ENCODE measurements at places on chromosomes 16 and 17. TPM values are rescaled to one million over a fixed set of nuclear protein-coding genes. Genes with fewer than 3 reads are reported as not detected.
A peak's percentile ranks its signal among the peaks of the same experiment; 100 is the strongest.

DNA sequence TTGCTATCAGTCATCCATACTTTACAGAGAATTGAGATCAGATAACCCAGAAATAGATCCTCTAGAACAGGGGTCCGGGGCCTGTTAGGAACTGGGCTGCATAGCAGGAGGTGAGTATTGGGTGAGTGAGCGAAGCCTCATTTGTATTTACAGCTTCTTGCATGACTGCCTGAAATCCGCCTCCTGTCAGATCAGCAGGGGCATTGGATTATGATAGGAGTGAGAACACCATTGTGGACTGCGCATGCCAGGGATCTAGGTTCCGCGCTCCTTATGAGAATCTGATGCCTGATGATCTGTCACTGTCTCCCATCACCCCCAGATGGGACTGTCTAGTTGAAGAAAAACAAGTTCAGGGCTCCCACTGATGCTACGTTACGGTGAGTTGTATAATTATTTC is 13.0 kb upstream of the SCIMP start:
- H3K27me3 ChIP-seq: no peaks in the 10 kb centered on the region
- H3K27ac ChIP-seq: no peak overlapping the region
- H3K4me3 ChIP-seq: no peak overlapping the region
- peaks cover 14% of the 10 kb centered on the region for H3K4me1 ChIP-seq
- no peaks in the 10 kb centered on the region for H3K36me3 ChIP-seq

DNA sequence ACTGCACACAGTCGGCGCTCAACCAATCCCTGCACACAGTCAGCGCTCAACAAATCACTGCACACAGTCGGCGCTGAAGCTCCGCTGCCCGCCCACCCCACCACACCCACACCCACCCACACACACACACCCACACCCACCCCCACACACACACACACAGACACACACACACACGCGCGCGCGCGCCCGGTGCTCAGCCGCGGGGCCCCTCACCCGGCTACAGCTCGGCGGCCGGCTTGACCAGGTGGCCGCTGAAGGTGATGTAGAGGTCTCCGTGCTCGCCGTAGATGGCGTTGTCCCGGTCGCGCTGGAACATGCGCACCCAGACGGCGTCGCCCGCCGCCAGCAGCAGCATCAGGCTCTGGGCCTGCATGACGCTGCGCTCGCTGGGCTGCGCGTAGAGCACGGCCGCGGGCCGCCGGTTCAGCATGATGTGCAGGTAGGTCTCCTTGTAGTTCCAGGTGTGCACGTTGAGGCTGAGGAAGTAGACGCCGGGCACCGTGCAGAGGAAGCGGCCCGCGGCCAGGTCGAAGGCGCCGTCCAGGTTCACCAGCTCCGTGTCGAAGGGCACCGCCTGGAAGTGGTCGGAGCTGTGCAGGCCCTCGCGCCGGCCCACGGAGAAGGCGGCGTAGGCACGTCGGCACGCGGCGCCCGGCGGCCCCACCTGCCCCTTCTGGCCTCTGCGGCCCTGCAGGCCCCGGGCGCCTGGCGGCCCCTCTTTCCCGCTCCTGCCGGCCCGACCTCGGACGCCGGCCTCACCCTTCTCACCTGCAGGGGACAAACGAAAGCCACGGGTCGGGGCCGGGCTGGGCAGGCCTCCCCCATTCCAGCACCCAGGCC is 2.5 kb downstream of the C1QTNF8 start:
- no peak overlapping the region for H3K27ac ChIP-seq
- DNase-seq: peak; percentile 36
- peaks cover 2% of the 10 kb centered on the region for H3K36me3 ChIP-seq
- no peaks in the 10 kb centered on the region for H3K4me1 ChIP-seq

- H3K27ac ChIP-seq: peak overlapping the region; percentile 97
- H3K4me3 ChIP-seq: peak overlapping the region; percentile 100
- peaks cover 31% of the 10 kb centered on the region for H3K4me1 ChIP-seq
- H3K27me3 ChIP-seq: no peaks in the 10 kb centered on the region
- DNase-seq: no peak
Observed at GRCh38 chr16:56931271-56931891, 561 bp upstream of the HERPUD1 start.

DNA sequence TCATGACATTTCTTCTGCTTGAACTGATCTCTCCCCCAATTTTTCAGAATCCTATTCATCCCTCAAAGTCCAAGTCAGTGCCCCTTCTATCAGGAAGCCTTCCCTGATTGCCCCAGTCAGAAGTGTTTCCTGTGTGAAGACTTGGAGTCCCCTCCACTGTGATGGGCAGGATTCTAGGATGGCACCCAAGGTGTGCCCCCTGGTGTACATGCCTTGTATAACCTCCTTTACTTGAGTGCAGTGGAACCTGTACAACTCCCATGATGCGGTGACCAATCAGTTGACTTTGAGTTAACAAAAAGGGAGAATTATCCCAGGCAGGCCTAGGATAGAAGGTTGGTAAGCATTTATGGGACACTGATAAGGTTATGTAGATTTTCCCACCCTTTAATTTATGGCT is 23.4 kb downstream of the MYH13 start:
- H3K4me3 ChIP-seq: no peak overlapping the region
- no peaks in the 10 kb centered on the region for H3K4me1 ChIP-seq
- H3K36me3 ChIP-seq: no peaks in the 10 kb centered on the region
- H3K27ac ChIP-seq: no peak overlapping the region
- DNase-seq: peak; percentile 4

Gene TBC1D26
- total RNA-seq: 0.74 TPM

GRCh38 chr17:63546308-63547082 is 3.8 kb upstream of the DCAF7 start:
- peaks cover 3% of the 10 kb centered on the region for H3K4me1 ChIP-seq
- DNase-seq: no peak
- no peak overlapping the region for H3K27ac ChIP-seq
- H3K36me3 ChIP-seq: peaks cover 6% of the 10 kb centered on the region
- H3K4me3 ChIP-seq: no peak overlapping the region
- no peaks in the 10 kb centered on the region for H3K27me3 ChIP-seq

DNA sequence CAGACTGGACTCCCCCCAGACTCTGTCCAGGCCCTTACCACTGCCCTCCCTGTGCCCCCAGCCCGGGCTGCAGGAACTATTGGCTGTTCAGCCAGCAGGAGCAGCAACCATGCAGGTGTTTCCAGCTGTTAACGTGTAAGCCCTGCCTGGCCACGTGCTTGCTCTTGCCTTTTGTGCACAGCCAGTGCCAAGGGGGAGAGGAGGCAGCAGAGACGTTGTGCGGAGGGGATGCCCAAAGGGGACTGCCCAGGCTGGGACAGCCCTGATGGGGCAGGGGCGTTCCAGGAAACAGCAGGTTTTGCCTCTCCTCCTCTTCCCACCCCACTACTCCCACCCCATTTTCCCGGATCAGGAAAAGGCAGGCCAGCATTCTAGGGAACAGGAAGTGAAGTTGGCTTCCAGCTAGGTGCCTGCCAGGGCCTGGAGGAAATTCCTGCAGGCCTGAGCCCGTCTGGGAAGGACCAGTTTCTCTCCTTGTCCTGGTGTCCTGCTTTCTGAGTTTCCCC is 16.7 kb upstream of the LASP1NB start:
- H3K4me3 ChIP-seq: no peak overlapping the region
- peaks cover 9% of the 10 kb centered on the region for H3K36me3 ChIP-seq
- no peaks in the 10 kb centered on the region for H3K27me3 ChIP-seq
- no peak for DNase-seq
- peaks cover 22% of the 10 kb centered on the region for H3K4me1 ChIP-seq

Gene ZNF469
- total RNA-seq: 0.34 TPM

DNA sequence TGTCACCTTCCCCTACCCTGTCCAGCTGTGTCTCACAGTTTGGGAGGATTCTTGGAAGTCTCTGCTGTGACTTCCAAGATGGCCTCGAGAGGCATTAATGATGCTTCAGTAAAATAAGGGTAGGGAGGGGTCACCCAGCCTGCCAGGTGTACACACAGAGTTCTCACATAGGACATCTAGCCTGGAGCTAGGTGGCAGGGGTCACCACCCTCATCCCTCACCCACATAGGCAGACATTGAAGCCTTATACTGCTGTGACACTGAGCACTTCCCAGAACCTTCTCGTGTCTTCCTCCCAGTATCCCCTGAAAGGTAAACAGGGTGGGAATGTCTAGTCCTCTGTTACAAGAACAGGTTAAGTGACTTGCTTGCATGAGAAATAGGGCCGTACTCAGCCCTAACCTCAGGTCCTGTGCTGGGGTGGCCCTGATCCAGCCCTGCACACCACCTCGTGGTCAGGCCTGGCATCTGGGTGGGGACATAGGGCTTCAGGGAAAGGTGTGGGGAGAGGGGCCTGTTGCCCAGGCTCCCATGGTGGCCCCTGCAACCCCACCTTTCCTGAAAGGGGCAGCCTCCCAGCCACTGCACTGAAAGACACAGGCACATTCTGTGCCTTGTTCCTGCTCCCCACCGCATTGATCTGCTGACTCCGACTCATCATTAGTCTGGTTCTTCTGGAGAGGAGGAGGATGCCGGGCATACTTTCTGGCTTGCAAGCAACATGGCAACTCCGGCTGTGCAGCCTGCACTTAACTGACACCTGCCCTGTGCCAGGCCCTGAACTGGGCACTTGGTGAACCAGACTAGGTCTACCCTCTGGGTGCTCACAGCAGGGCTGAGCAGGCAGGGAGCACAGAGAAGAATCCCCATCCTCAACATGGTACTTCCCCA is 3.6 kb upstream of the MMP15 start:
- H3K27me3 ChIP-seq: peaks cover 7% of the 10 kb centered on the region
- peaks cover 23% of the 10 kb centered on the region for H3K4me1 ChIP-seq
- DNase-seq: no peak

Gene CASKIN2
- total RNA-seq: 4.1 TPM

DNA sequence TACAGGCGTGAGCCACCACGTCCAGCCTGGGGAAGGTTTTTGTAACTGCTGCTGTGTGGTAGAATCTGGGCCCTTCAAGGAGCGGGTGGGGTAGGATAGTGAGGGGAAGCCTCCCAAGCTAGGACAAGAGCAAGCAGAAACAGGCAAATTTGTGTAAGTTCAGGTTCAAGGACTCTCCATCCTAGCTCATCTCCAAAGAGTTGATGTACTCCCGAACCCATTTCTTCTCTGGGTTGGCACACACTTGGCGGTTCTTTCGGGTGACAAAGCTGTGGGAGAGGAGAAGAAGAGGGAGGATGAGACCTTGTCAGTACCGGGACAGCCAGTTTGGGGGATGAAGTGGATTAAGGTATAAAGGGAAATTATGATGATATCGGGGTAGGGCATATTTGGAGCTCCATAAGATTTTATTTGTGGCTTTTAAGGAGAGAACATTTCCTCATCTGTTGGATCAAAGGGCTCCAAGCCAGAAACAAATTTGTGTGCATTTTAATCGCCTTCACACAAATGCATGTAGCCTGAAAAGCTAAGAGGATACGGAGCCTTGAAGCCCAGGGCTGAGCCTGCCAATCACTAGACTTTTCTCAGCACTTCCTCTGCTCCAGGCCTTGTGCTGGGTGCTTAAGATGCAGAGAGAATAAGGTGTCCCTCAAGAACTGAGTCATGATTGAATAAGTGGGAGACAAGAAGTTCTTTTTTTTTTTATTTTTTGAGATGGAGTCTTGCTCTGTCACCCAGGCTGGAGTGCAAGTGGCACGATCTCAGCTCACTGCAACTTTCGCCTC is 3.7 kb upstream of the HEATR9 start:
- H3K27me3 ChIP-seq: no peaks in the 10 kb centered on the region
- no peak overlapping the region for H3K27ac ChIP-seq
- H3K36me3 ChIP-seq: peaks cover 6% of the 10 kb centered on the region
- peaks cover 23% of the 10 kb centered on the region for H3K4me1 ChIP-seq
- no peak overlapping the region for H3K4me3 ChIP-seq

Gene ABCA8
- not detected for total RNA-seq

Gene PLA2G10
- total RNA-seq: not detected

- peaks cover 5% of the 10 kb centered on the region for H3K4me1 ChIP-seq
- H3K36me3 ChIP-seq: no peaks in the 10 kb centered on the region
- DNase-seq: no peak
- H3K4me3 ChIP-seq: no peak overlapping the region
- H3K27ac ChIP-seq: no peak overlapping the region
Observed at GRCh38 chr16:1950047-1950446, 4.4 kb downstream of the RPL3L start.

Gene TMEM220
- total RNA-seq: 1.8 TPM

GRCh38 chr17:50270435-50271362 is 3.6 kb upstream of the TMEM92 start:
- DNase-seq: no peak
- no peak overlapping the region for H3K27ac ChIP-seq
- peaks cover 22% of the 10 kb centered on the region for H3K27me3 ChIP-seq
- H3K4me3 ChIP-seq: no peak overlapping the region

DNA sequence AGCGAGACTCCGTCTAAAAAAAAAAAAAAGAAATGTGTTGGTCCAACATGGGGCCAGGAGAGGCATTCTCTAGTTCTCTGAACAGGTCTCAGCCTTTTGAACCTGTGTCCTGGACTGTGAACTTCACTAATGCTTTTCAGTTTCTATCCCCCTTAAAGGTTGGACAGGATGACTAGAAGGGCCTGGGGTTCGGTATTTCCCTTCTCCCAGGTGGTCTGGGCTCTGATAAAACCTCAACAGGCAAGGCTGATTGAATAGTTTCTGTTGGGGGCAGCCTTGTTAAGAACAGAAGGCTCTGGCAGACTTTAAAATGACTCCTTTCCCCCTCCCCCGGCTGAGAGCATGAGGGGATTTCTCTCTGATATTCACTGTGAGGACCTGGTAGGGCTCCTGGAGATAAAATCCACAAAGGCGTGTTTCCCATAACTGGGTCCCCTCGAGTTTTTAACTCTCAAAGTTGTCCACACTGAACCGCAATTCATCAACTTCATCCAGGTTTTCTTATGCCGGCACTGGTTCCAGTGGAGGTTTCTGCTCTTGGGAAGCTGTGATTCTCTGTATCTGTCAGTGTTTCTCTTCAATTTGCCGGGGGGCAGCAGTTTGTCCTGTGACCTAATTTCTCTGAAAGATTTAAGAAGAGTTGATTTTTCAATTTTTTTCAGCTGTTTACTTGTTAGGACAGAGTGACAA is 91.3 kb downstream of the METRNL start:
- H3K36me3 ChIP-seq: peaks cover 2% of the 10 kb centered on the region
- no peak overlapping the region for H3K4me3 ChIP-seq
- H3K4me1 ChIP-seq: no peaks in the 10 kb centered on the region
- peaks cover 32% of the 10 kb centered on the region for H3K27me3 ChIP-seq
- DNase-seq: no peak

- no peak for DNase-seq
- peaks cover 77% of the 10 kb centered on the region for H3K27me3 ChIP-seq
- peaks cover 37% of the 10 kb centered on the region for H3K4me1 ChIP-seq
- no peak overlapping the region for H3K27ac ChIP-seq
- no peak overlapping the region for H3K4me3 ChIP-seq
- no peaks in the 10 kb centered on the region for H3K36me3 ChIP-seq
Observed at GRCh38 chr16:10885246-10885645, 8.2 kb downstream of the CIITA start.

- no peak for DNase-seq
- no peak overlapping the region for H3K4me3 ChIP-seq
- peaks cover 34% of the 10 kb centered on the region for H3K4me1 ChIP-seq
- H3K36me3 ChIP-seq: no peaks in the 10 kb centered on the region
Observed at GRCh38 chr17:75069783-75070182, 18.0 kb upstream of the SLC16A5 start.

- H3K27ac ChIP-seq: no peak overlapping the region
- no peaks in the 10 kb centered on the region for H3K36me3 ChIP-seq
- DNase-seq: no peak
- peaks cover 5% of the 10 kb centered on the region for H3K27me3 ChIP-seq
- no peak overlapping the region for H3K4me3 ChIP-seq
Observed at GRCh38 chr17:41750862-41751261, 16.4 kb upstream of the HAP1 start.

Data from activated T-cell treated with anti-CD3 and anti-CD28 coated beads, Interleukin-2, amount 50 U/mL, for 72 hours (primary cell).